CD8-positive, alpha-beta T cell (primary cell): ENCODE measurements at places on chromosomes 4 and X.

DNA sequence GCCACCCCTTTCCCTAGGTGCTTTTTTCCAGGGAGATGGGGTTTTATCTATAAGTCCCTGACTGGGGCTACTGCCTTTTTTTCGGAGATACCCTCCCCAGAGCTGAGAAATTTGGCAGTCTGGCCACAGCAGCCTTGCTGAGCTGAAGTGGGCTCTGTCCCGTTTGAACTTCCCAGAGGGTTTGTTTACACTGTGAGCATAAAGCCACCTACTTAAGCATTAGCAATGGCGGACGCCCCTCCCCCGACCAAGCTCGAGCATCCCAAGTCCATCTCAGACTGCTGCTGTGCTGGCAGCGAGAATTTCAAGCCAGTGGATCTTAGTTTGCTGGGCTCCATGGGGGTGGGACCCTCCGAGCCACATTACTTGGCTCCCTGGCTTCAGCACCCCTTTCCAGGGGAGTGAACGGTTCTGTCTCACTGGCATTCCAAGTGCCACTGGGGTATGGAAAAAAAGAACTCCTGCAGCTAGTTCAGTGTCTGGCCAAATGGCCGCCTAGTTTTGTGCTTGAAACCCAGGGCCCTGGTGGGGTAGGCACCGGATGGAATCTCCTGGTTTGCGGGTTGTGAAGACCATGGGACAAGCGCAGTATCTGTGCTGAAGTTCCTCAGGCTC lies 456.4 kb upstream of the HTR2C start:
- no peak for DNase-seq

- no peak for DNase-seq
These were observed 212.9 kb downstream of the CBR4 start for GRCh38 chr4:168797194-168797593.

- no peak for DNase-seq
These were observed 56.9 kb downstream of the CLCN3 start for GRCh38 chr4:169677150-169677748.

GRCh38 chr4:6132716-6133115 lies 67.6 kb downstream of the JAKMIP1 start:
- no peak for DNase-seq

DNA sequence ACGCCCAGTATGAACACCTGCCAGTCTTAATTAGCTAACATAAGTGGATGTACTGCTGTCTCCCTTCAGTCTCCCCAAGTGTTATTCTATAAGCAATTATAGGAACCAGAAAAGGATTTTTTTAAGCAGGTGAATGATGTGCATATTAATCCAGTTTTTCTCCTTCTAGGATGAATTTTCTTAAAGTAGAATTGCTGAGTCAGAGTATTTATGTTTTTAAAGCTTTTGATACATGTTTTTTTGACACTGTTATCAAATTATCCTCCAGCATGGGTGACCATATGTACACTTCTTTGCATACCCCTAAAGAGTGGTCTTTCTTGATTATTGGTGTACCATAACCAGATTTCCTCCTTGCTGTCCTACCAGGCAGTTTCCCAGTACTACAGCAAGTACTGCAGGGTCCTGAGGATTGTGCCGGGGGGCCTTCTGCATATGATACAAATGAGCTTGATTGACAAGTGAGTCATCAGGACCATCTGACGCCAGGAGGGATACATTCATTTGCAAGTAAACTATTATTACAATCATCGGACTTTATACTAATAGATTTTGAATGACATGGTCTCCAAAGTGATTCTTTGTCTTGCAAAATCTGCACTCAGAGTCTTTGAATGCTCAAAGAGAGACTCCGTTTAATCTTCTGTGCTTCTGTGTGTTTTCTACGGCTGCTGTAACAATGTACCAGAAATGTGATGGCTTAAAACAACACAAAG lies 10.7 kb upstream of the PCYT1B start:
- DNase-seq, result no peak

DNA sequence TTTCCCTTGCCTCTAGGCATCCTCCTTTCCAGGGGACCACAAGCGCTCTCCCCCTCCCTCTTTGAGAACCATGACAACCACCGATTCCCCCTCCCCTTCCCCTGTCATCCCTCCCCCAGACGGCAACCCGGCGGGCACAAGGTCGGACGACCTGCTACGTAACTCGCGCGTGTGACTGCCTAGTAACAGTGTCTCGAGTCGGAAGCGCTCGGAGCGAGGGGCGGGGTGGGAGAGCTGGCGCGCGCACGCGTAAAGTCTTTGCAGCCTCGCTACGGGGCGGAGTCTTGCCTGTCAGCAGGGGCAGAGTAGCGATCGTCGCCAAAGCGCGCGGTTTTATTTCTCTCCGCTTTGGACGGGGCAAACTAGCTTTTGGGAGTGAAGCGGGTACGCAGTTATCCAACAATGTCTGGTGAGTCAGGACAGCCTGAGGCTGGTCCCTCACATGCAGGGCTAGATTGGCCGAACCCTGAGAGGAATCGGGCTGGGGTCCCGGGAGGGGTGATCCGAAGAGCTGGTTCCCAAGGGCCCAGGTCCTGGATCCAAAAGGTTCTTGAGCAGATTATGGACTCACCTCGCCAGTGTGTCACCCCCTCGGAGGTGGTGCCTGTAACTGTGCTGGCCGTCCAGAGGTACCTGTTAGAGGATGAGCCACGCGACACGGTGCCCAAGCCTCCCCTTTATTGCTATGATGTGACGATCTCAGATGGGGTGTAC lies at the start of gene RADX:
Gene RADX, plus strand, starts transcription at position 300 of the 714 bp plus-strand sequence. Its CDS starts 103 bp downstream, at position 403.
- DNase-seq, result peak; percentile 81

DNA sequence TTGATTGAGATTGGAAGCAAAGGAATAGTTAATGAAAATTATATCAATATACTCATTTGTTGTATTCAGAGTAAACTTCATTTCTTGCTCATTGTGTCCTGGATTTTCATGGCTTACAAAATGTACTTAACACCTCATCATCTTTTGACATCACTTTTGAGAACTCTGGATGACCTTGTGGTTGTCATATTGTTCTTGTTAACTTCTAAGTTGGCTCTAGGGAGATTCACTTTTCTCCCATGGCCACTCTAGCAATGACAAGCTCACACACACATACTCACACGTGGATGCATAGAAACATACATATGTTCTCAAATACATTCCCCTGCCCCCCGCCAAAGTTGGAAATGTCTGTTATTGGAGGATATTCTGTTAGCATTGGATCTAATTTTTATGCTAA lies 15.3 kb downstream of the PHEX start:
- DNase-seq, result no peak

DNA sequence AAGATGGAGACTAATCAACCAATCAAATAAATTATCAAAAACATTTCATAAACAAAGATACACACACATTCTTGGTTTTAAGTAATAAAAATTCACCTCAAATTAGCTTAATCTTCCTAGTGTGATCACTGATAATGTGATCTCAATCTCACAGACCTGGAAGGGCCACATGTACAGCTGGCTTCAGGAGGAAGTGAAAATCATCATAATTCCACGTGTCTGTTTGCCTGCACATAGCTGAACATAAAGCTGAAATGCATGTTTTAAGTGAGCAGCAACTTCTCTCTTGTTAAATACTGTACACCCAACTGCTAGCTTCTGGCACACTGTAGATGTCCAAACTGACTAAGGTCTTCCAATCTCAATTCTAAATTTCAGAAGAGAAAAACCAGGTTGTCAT lies 53.8 kb downstream of the ARHGAP6 start:
- DNase-seq, result no peak

DNA sequence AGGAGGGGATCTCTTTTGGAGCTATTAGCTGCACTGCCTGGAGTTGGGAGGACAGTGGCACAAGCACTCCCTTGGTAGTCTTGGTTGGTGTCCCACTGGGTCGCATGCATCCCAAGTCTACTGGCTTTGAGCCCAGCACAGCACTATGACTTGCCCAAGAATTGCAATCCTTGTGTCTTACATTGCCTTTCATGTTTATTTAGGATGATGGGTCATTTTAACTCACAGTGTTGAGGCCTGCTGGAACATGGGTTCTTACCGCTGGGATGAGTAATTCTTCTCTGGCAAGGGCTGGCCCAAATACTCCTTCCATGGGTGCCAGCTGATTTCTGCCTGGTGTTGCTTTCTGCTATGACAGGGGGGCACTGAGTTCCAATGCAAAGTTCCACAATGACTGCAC lies 185.5 kb downstream of the TEX13C start:
- no peak for DNase-seq

GRCh38 chr4:167222099-167222498 lies 12.2 kb downstream of the SPOCK3 start:
- DNase-seq, result no peak

DNA sequence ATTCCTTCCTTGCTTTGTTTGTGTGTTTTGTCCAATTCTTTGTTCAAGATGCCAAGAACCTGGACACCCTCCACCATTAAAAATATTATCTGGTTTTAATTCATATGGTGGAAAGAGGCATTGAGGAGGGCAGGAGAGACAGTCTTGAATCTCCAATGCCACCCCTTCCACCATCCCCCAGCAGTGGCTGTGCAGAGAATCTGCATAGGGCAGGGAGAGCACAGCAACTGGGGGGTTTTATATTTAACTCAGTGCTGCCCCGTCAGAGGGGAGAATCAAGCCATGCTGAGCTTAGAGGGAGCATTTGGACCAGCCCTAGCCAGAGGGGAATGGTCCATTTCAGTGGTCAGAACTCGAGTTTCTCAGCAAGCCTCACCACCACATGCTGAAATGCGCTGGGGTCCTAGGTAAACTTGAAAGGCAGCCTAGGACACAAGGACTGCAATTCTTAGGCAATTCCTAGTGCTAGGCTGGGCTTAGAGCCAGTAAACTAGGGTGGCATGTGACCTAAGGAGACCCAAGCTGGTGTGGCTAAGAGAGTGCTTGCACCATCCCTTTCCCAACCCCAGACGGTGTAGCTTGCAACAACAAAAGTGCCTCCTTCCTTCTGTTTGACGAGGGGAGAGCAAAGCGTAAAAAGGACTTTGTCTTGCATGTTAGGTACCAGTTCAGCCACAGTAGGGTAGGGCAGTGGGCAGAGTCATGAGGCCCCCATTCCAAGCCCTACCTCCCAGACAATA lies 34.2 kb downstream of the CCDC158 start:
- DNase-seq, result no peak

DNA sequence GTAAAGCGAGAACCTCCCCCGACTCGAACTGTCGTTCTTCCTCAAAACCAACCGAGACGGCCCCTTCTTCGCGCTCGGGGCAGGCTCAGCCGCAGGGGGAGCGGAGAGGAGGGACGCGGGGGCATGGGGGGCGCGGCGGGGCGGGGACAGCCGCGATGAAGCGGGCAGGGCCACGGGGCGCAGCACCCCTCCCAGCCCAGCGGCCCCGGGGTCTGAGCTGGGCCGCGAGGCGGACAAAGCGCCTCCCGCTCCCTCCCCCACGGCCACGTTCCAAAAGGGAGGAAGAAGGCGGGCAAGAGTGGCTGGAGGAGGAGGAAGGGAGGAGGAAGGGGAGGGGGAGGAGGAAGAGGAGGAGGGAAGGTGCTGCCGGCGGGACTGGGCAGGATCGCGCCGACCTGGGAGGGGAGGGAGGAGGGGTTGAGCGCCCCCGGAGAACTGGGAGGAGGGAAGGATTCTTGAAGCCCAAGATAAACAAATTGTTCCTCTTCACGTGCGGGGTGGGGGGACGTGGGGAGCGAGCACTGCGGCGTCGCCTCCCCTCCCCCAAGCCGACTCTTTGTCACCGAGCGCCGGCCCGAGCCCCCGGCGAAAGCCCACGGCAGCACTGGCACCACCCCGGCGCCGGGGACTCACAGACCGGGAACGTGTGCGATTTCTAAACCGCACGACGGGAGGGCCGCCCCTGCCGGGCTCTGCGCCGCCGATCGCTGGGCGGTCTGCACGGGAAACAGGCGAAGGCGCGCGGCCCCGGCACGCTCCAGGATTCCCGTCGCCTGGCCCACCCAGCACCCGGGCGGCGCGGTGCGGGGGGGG lies 2.9 kb downstream of the MAML3 start:
- DNase-seq, result peak; percentile 89

DNA sequence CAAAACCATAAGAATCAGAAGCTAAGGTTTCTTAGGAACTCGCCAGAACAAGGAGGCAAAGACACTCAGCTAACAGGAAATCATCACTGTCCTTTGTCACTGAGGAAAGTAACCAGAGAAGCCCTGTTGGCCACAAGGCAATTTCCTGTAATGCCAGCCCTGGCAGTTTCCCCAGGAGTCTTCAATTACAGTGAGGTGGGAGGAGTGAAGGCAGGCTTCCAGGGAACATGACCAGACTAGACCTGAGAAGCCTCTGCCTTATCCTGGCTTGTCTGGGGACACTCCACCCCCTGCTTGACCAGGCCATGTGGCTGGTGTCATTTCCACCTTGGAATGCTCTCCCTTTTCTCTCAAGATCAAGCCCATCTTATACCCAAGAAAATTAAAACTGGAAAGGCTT lies 125.3 kb downstream of the COL4A6 start:
- DNase-seq, result no peak

- DNase-seq, result no peak
These were observed 426.3 kb downstream of the NLGN4X start for GRCh38 chrX:5802391-5802790.

- no peak for DNase-seq
These were observed 45.3 kb upstream of the PGRMC1 start for GRCh38 chrX:119190831-119191230.

DNA sequence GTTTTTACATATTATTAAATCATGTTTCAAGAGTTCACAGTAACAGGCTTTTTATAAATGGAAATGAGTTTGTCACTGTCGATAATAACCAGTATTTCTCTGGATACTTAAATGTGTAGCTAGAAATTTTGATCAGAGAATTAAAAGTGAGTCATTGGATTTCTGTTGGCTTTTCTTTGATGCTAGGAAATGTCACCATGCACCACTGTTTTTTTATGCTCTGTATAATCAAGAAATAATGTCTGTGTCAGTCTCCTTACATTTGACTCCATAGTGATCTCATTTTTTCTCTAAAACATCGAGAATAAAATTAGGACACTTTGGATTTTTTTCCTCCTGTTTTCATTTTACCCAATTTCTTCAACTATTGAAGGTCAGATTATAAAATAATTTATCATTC lies 234.2 kb downstream of the RAPGEF2 start:
- DNase-seq, result no peak

DNA sequence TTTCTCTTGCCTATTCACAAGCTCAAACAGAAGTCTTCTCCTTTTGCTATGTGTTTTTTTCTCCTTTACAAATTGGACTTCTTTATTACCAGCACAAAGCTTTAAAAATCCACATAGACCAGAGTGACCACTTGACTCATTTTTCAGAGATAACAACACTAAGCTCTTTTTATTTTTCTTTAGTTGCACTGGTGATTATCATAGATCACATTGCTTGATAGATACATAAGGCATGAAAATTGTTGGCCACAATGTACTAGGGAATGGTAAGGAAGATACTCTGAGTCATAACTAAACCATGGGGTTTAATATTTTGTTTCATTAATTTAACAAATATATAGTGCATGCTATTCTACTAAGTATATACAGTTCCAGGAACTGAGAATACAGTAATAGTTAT lies 159.0 kb downstream of the GASK1B start:
- no peak for DNase-seq

DNA sequence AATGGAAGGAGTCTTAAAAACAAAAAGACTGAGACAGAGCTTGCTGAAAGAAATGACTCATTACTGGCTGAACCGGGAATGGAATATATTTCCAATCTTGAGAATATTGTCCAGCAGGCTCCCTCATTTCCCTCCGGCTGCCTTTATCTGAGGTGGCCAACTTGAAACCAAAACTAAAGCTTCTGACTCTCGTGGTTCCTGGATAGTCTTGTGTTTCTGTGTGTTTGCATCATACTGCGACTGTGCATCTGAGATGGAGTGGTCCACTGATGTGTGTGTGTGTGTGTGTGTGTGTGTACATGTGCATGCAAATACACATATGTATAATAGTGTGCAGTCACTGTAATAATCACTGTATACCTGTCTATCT lies 145.6 kb upstream of the SCML1 start:
- no peak for DNase-seq
